Tibial artery (tissue), 4 donors: ENCODE measurements at places on chromosomes 7 and 10.
A peak's percentile ranks its signal among the peaks of the same experiment; 100 is the strongest.

DNA sequence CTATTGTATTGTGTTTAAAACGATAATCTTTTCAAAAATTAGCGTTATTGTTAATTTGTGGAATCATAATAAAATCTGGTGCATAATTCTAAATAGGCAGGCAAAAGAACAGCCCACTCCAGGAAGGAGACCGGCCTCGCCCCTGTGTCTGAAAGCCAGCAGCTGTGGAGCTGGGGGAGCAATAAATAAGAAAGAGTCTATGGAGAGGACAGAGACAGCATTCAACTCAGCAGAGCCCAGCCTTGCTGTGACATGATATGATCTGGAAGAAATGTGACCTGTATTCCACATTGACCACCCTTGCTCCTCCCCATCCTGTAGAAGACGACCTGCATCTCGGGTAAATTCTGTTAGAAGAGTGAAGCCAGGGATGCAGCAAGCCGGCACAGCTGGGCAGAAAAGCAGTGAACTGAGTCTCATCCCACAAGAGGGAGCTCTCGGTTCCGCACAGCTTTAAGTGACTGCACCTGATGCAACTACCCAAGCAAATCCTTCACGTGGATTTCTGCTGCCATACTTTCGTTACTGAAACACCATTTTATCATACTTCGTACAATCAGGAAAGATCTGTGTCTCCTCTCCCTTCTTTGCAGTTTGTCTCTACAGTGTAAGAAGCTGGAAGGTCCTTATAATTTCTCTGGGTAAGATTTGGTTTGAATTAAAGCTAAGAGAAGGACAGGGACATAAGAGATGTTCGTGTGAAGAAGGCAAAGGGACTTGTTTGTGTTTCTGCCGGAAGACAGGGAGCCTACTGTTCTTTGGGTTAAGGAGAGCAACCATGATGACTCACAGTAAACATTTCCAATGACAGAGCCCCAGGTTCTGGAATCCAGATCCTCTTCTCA, 427.1 kb downstream of the GPAM start:
- H3K27ac ChIP-seq, result no peak overlapping the region
- peak; percentile 65 for DNase-seq
- H3K4me1 ChIP-seq, result no peaks in the 10 kb centered on the region
- H3K36me3 ChIP-seq, result no peaks in the 10 kb centered on the region

- no peak overlapping the region for H3K27ac ChIP-seq
- H3K4me3 ChIP-seq, result no peak overlapping the region
- H3K27me3 ChIP-seq, result no peaks in the 10 kb centered on the region
- H3K4me1 ChIP-seq, result no peaks in the 10 kb centered on the region
- DNase-seq, result no peak
- no peaks in the 10 kb centered on the region for H3K36me3 ChIP-seq
Observed at GRCh38 chr7:76122516-76123239, 74.8 kb downstream of the MDH2 start.

GRCh38 chr7:108440613-108441012, 15.6 kb downstream of the NRCAM start:
- no peaks in the 10 kb centered on the region for H3K27me3 ChIP-seq
- no peaks in the 10 kb centered on the region for H3K4me1 ChIP-seq
- H3K4me3 ChIP-seq, result no peak overlapping the region

- H3K27ac ChIP-seq, result peak overlapping the region; percentile 84
- no peaks in the 10 kb centered on the region for H3K27me3 ChIP-seq
- DNase-seq, result no peak
- peaks cover 40% of the 10 kb centered on the region for H3K36me3 ChIP-seq
Observed at GRCh38 chr10:95408983-95409873, 118.4 kb upstream of the PDLIM1 start.

DNA sequence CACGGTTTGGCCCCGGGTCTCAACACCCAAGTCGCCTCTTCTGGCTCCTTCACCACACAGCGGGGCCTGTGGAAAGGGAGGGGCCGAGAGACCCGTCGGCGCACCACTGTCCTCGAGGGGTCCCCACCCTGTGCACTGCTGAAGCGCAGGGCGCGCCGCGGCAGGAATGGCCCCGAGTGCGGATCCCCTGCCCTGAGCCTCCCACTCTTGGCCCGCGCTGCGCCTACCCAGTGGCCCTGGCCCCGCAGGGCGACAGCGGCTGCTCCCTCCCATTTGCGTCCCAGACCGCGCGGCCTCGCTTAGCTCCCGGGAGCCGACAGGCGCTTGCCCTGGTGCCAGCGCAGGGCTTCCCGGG, 2.1 kb upstream of the SFMBT2 start:
- no peaks in the 10 kb centered on the region for H3K36me3 ChIP-seq
- H3K27me3 ChIP-seq, result no peaks in the 10 kb centered on the region
- peak overlapping the region; percentile 68 for H3K4me3 ChIP-seq
- no peak overlapping the region for H3K27ac ChIP-seq

- peaks cover 16% of the 10 kb centered on the region for H3K36me3 ChIP-seq
- no peak overlapping the region for H3K4me3 ChIP-seq
- peak overlapping the region; percentile 96 for H3K27ac ChIP-seq
- peak; percentile 91 for DNase-seq
- H3K27me3 ChIP-seq, result no peaks in the 10 kb centered on the region
Observed at GRCh38 chr10:71766717-71767419, 6.5 kb downstream of the VSIR start.

- DNase-seq, result no peak
- no peak overlapping the region for H3K4me3 ChIP-seq
- no peaks in the 10 kb centered on the region for H3K4me1 ChIP-seq
Observed at GRCh38 chr7:98119256-98119918, 12.7 kb downstream of the LMTK2 start.

GRCh38 chr10:24642921-24643678, 80.6 kb downstream of the ARHGAP21 start:
- no peaks in the 10 kb centered on the region for H3K36me3 ChIP-seq
- peaks cover 14% of the 10 kb centered on the region for H3K4me1 ChIP-seq
- H3K4me3 ChIP-seq, result no peak overlapping the region
- H3K27me3 ChIP-seq, result no peaks in the 10 kb centered on the region

GRCh38 chr10:116029826-116030225, 243.2 kb downstream of the GFRA1 start:
- H3K27me3 ChIP-seq, result no peaks in the 10 kb centered on the region
- H3K36me3 ChIP-seq, result no peaks in the 10 kb centered on the region
- no peak for DNase-seq

- no peaks in the 10 kb centered on the region for H3K27me3 ChIP-seq
- no peak overlapping the region for H3K27ac ChIP-seq
- H3K4me3 ChIP-seq, result no peak overlapping the region
- DNase-seq, result no peak
Observed at GRCh38 chr7:115672024-115672423, 358.5 kb downstream of the TFEC start.
